ENCODE measurements at places on chromosomes 1 and 21.

DNA sequence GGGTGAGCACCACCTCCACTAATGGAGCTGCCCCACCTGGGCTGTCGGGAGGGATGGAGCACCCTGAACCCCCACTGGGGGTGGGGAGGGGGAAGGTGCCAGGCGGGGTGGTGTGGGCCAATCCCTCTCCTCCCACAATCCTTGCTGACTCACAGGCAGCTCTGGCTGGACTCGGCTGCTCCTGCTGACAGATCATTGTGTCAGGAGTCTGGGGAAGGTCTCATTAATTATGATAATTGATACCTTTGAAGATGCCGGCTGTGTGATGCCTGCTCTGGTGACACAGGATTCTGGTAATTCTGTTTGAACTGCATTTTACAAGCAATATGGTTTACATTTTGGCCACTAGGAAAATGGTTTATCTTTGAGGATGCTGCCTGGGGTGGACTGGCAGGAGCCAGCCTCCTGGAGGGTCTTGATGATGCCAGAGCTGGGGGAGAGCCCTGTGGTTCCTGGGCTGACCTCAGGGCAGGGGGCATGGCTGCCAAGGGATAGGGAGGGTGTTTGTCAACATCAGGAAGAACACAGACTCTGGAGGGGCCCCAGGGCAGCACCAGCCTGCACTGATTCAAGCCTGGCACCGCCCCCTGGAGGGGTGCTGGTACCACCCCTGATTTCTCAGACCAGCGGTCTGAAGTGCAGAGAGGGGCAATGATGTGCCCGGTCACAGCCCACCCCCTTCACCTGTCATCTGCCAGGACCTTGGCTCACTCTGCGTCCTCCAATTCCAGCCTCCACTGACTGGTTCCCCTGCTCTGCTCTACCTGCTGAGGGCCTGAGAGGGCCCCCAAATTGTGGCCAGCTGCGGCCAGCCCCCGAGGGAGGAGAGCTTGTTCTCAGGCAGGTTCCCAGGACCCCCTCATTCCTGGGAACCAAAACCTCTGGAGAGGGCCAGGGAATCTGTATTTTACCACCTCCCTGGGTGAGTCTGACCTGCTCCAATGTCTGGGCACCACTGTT lies 338.8 kb downstream of the MATN1 start:
- no peak for DNase-seq

GRCh38 chr1:156623946-156624813 lies 5.0 kb downstream of the HAPLN2 start:
- peak; percentile 65 for DNase-seq

GRCh38 chr1:19483261-19483660 lies 2.1 kb downstream of the CAPZB start:
- DNase-seq: no peak

DNA sequence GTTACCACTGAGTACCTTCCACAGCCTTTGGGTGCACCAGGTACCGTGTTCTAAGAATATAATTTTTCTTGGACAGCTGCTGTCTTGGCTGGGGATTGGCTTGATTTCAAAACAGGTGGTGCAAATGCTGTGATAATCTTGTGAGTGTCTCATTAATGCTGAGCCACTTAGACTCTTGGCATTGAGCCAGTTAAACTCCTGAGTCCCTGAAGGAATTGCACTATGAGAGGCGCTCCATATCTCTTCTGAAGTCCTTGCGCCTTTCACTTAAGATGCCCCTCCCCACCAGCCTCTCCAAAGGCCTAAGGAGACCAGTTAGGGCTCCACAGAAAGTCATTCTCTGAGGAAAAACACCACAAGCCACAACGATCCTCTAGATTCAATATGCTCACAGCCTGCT lies 51.0 kb downstream of the BACH1 start:
- DNase-seq: no peak

DNA sequence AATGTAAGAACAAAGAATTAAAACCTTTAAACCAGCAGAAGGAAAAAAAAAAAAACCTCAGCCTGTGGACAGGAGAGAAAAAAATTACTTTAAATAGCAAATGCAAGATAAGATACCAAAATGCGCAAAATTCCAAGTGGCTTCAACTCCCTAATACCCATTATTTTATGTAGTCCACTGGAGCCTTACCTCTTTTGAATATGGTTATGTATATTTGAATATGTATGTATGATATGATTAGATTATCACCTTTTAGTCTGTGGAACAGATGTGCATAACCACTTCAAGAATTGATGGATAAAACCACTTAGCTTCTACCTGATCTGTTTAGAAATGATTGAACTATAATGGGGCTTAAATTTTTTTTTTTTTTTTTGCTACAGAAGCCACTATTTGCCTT lies 52.4 kb upstream of the C1orf115 start:
- DNase-seq: no peak

GRCh38 chr1:46489169-46489637 lies 433 bp upstream of the DMBX1 start:
- no peak for DNase-seq

DNA sequence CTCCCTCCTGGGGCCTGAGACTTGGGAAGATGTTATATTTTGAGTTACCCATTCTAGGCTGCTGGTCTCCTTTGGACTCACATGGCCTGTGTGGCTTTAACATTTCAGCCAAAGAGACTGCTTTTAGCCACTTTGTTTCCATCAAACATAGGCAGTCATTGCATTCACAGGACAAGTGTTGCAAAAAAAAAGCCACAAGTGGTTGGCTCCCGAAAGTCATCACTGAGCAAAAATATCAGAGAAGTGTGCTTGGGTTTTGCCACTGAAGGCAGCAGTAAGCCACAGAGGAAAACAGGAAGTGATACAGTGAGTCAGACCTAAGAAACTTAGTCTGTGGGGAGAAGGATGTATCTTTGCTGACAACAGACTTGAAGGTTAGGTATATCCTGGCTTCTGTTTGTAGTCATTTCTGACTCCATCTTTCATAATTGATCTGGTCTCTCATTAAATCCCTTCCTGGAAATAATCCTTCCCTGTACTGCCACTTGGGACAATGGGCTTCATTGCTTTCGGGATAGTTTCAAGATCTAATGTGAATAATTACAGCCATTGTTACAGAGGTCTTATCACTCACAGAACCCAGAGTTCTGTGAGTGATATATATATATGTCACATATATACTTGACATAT lies 80.9 kb downstream of the COLGALT2 start:
- peak; percentile 94 for DNase-seq

- peak; percentile 66 for DNase-seq
These were observed at the start of gene ROR1 for GRCh38 chr1:63773815-63774616. Gene ROR1, plus strand, starts transcription at chr1:63774017.

- DNase-seq: no peak
These were observed 2.9 kb downstream of the SELENON start for GRCh38 chr1:25802915-25803314.

DNA sequence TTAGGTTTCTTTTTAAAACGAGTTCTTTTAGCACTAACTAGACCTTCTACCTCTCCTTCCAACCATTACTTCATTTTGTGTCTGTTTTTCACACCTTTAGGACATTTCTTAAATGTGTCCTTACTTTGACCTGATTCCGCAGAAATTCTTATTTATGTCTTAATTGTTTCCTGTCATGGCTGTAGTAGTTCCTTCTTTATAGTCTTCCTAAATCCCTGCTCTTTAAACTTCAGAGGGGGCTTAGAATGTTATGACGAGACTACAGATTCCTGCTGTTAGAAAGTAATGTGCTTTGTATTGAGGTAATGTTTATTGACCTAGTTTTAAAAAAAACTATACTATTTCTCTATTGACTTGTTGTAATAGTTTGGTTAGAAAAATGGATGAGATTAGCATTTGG lies 70.4 kb downstream of the HMCN1 start:
- DNase-seq: no peak

GRCh38 chr1:248805876-248806275 lies 19.8 kb downstream of the SH3BP5L start:
- peak; percentile 34 for DNase-seq

DNA sequence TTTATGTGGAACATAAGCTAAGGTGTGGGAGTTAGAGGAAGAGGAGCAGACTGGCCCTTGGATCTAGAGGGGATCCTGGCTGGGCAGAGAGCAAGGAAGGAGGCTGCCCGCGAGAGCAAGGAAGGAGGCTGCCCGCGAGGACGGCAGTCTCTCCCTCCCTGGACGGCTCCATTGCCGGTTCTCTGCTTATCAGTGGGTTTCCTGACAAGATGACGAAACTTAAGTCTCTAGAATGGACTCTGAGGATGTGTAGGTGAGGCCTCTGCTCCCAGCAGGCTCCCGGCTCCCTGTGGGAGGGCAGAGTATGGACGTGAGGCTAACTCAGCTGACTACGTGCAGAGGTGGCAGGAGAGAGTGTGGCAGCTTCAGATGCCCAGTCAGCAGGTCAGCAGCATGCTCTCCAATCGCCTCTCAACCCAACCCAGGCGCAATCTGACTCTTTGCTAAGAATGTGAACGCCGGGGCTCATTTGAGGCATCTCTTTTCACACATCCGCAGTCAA lies 6.1 kb downstream of the MYBPHL start:
- DNase-seq: no peak

GRCh38 chr1:26417111-26417759 lies 6.6 kb downstream of the LIN28A start:
- DNase-seq: peak; percentile 77

- no peak for DNase-seq
These were observed 1.8 kb downstream of the DISC1 start for GRCh38 chr1:231628207-231628876.

DNA sequence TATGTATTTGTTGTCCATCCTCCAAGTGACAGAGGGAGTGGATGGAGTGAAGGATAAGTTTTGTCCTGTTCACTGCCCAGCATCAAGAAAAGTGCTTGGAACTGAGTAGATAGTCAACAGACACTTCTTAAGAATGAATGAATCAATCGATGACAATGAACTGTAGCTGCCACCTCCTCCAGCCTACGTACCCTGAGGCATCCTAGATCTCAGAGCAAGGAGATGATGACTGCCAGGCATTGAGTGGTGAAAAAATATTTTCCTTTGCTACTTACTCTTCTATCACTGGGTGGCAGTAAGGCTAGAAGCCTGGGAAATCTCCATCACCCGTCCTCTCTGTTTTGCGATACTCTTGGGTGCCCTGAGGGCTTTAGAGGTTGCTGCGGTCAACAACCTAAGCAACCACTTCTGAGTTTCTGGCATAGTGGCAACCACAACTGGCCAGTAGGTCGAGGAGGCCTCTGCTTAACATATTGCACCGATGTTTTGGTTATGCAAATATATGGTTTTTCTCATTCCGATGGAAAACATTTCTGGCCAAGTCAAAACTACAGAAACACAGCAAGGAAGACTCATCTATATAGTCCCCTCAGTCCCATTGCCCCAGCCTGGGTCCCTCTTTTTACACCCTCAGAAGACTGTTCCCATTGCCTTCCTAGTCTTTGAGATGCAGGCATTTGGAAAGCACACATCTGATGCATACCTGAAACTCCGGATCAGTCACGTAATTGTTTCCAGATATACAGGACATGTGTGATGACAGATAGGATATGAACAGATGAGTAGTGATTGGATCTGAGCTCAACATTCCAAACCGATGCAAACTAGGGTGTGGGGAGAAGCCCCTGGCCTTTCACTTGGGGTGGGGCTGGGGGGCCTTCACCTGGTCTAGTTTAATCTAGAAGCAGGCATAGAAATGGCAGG lies 136.8 kb downstream of the RUNX1 start:
- no peak for DNase-seq

DNA sequence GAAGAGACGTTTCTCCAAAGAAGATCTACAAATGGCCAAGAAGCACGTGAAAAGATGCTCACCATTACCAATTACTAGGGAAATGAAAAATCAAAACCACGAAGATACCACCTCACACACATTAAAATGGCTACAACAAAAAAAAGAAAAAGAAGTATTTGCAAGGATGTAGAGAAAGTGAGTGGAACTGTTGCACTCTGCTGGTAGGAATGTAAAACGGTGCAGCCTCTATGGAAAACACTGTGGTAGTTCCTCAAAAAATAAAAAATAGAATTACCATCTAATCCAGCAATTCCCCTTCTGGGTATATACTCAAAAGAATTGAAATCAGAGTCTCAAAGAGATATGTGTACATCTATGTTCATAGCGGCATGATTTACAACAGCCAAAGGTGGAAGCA lies 115.4 kb upstream of the EDN2 start:
- DNase-seq: no peak

DNA sequence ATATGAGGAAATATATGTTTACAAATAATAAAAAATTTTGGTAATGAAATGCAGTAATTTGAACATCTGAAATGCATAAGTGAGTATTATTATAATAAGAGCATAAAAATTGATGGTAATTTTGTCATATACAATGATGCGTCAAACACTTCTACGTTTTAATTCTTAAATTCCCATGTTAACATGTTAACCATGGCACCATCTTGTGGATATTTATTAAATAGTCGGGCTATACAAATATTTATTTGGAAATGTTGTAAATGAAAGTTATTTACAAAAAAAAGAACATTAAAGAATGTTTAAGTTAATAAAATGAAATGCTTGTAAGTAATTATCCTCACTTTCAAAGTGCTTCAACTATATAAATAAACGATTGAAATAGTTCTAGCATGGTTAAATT lies 57.2 kb upstream of the C1orf185 start:
- DNase-seq: peak; percentile 12

DNA sequence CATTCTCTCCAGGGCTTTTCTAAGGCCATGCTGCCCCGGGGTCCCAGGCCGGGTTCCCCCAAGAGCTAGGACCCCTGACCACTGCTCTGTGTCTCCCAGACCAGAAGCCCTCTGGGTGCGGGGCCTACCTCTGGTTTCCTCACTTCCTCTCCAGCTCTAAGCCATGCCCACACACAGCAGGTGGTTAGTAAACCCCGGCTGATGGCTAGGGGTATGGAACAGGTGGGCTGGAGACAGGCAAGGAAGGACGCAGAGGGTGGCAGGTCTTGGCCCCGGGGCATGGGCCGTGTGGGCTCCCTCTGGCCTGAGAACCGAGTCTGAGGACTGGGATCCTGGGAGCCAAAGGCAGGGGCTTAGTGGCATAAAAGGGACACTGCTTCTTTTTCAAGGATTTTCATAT lies 15.9 kb upstream of the PLCH2 start:
- no peak for DNase-seq

GRCh38 chr1:162970021-162970420 lies 99.1 kb upstream of the RGS4 start:
- no peak for DNase-seq

GRCh38 chr1:85463731-85464496 lies 1.0 kb downstream of the DDAH1 start:
- no peak for DNase-seq

- DNase-seq: no peak
These were observed 503.5 kb downstream of the LTN1 start for GRCh38 chr21:28489162-28489561.

DNA sequence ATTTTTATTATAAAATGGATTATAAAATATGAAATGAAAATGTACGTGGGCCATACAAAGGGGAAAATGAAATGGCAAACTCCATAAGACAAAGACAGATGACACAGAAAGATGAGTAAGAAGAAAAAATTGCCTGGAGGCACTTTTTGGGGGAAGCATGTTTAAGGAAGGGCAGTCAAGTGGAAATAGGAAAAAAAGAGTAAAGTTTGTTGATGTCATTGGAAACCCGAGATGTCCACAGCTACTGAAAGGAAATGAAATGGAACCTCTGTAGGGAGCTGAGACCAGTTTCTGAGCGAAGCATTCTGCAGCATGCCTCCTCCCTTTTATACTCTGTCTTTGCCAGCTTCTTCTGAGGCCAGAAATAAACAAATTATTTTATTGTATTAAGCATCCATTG lies 203.4 kb upstream of the UBE2U start:
- no peak for DNase-seq

- DNase-seq: no peak
These were observed 375.1 kb downstream of the NPHP4 start for GRCh38 chr1:5617179-5617520.

- no peak for DNase-seq
These were observed 20.3 kb upstream of the ADGRB2 start for GRCh38 chr1:31784356-31785019.

GRCh38 chr1:53473463-53473862 lies 14.3 kb downstream of the DMRTB1 start:
- no peak for DNase-seq
